ENCODE measurements at places on chromosomes 13 and 19.

DNA sequence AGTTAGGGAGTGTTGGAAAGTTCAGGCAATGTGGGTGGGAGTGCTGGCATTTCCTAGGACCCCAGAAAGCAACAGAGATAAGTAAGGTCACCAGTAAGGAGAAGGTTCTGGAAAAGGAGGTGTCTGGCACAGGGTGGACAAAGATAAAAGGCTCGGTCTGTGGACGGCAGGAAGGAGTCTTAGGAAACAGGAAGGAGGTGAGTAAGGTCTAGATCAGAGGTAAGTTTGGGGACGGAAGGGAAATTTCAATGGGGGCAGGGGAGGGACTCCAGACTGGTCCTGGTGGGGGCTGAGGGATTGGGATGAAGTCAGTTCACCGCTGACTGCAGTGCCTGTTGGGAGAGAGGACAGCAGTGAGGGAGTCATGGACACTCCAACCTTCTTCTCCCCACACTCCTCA is 7.8 kb upstream of the OPA3 start:
- DNase-seq: no peak

- DNase-seq: no peak
Observed at GRCh38 chr13:95503662-95504061, 48.9 kb upstream of the CLDN10 start.

GRCh38 chr19:18023622-18024251 is 15.8 kb downstream of the ARRDC2 start:
- DNase-seq: peak; percentile 75

DNA sequence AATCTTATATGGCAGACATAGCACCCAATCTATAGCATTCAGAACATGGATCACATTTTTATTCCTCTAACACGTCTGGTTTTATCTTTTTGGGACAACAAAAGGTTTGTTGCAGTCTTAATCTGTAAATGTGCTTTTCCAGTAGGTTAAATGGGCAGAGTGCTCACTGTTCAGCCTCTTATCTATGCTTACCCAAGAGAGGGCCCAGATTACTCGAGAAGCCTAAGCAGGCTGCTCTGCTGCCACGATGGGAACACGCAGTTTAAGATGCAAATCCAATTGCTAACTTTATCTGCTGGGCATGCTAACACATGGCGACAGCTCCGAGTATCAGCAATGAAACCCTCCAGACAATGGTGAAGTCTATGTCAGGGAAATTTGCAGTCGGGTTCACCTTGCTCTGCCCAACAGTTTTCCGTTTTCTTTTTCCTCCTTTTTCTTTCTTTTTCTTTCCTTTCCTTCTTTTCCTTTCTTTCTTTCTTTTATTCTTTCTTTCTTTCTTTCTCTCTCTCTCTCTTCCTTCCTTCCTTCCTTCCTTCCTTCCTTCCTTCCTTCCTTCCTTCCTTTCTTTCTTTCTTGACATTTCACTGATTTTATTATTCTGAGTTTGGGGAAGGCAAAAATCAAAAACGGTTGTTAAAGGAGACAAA is 115.3 kb downstream of the RBM26 start:
- no peak for DNase-seq

DNA sequence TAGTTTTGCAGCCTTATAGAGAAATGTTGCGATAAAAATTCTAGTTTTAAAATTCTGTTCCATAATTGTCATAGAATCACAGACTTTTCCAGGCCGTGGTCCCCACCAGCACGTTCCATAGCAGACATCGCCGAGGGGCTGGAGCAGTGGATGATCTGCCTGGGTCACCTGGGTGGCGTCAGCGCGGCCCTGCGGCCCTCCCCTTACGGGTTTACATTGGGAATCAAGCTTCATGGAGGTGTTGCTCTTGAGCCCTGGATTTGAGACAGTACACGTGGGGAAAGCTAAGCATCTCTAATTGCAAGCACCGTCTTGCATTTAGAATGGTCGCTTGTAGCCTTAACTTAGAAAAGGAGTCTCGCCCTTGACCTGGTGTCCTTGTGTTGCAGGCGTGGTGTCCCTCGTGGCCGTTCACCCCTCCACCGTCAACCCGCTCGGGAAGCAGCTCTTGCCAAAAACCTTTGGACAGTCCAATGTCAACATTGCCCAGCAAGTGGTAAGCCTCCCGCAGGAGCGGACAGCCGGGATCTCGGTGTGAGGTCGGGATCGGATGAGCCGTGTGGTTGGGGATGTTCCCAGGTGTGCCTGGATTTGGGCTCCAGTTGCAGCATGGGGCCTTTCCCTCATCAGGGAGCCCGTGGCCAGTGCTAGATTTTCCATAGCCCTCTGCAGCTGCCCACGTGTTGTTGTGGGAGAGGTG is 35.1 kb downstream of the ATP4B start:
- DNase-seq: no peak

- DNase-seq: no peak
Observed at GRCh38 chr13:26021956-26022355, 29.9 kb downstream of the SHISA2 start.

GRCh38 chr13:110331362-110331761 is 24.3 kb downstream of the COL4A2 start:
- no peak for DNase-seq

- no peak for DNase-seq
Observed at GRCh38 chr19:33713194-33713593, 83.5 kb upstream of the KCTD15 start.

DNA sequence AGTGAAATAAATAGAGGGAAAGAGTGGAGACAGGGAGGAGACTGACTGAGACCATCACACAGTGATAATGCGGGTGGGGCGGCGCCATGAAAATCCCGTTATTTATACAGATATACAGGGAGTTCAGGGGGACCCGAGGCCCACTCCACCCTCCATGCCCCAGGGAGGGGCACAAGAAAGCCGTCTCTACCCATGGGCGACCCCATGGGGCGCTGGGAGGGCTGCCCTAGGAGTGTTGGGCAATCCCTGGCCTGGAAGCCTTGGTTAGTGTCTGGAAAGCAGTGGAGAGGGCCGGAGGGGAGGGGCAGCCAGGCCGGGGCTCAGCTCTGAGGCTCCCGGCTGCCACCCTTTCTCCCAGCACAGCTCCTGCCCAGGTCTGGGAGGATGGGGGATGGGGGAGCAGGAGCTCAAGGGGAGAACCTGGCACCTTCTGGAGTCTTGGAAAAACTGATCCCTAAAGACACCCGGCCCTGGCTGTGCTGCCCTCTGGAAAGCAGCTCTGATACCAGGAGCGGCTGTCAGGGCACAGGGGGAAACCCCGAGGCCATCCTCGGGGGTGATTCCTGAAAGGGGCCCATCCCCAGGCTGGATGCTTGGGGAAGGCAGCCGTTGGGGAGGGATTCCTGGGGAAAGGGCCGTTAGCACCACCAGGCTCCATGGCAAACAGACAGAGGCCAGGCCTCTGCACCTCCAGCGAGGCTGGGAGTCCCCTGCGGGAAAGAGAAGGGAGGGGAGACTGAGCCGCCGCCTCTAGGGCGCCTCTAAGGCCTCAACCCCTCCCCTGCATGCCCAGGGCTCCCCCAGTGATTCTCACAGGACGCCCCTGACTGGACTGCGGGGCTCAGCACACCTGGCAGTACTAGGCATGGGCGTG is 3.0 kb upstream of the PRKD2 start:
- DNase-seq: no peak

DNA sequence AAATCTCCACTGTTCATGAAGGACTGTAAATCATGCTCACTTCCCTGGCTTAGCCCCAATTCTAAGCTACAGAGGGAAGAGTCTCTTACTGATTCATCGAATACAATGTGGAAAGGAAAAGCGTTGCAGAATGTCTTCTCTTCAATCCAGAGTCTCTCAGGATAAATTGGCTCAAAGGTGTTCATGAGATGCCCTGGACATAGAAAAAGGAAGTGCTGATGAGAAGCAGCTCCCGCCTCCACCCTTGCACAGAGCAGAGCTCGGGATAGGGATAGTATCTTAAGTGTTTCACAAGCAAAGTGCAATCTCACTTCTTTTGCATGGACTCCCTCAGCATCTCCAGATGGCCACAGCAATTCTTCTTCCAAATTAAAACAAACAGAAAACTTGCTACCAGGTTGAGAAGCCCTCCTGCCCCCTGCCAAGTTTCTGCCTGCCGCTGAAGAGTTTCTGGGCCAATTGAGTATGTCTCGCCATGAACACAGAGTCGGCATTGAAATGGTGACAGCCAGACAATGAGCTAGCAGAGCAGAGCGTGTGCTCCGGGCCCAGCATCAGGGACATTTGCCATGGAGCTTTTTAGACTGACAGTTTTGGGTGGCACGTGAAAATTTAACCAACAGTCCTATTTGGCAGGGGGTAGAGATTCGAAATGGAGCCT is 85.7 kb downstream of the C13orf42 start:
- DNase-seq: no peak

GRCh38 chr13:113454936-113455335 is 1.6 kb upstream of the ADPRHL1 start:
- DNase-seq: no peak

GRCh38 chr13:24660023-24660741 is 20.0 kb upstream of the ATP12A start:
- no peak for DNase-seq

GRCh38 chr13:26494571-26495195 is 62.8 kb upstream of the WASF3 start:
- no peak for DNase-seq

DNA sequence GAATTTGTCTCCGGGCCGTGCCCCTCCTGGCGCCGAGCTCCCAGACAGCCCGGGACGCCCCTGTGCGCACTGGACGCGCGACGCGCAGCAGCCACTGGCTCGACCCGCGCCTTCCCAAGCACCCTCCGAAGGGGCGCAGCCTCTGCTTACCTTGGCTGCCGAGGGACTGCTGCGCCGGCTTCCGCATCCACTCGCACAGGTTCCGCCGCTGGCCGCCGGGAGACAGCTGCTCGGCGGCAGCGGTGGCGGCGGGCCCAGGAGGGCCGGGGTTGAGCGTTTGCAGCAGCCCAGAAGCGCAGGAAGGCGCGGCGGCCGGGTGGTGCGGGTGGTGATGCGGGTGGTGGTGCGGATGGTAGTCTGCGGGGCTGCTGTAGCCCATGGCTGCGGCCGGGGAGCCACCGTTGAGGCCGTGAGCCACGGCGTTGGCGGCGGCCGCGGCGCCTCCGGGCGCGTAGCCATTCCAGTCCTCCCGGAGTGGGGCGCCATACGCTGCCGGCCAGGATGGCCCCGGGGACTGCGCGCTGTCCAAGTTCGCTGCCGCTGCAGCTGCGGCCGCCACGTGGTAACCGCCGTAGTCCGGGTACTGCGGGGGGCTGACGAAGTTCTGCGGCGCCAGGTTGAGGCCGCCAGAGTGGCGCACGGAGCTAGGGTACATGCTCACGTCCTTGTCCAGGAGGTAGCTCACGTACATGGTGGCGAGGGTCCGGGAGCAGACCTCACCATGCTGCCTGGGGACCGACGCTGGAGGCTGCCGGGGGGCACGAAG is 616 bp downstream of the CDX2 start:
- no peak for DNase-seq

GRCh38 chr13:107736731-107737130 is 478.6 kb downstream of the LIG4 start:
- no peak for DNase-seq

GRCh38 chr13:59566561-59566960 is 597.2 kb downstream of the DIAPH3 start:
- DNase-seq: no peak

- DNase-seq: no peak
Observed at GRCh38 chr19:21326169-21326568, 3.0 kb downstream of the ZNF708 start.

DNA sequence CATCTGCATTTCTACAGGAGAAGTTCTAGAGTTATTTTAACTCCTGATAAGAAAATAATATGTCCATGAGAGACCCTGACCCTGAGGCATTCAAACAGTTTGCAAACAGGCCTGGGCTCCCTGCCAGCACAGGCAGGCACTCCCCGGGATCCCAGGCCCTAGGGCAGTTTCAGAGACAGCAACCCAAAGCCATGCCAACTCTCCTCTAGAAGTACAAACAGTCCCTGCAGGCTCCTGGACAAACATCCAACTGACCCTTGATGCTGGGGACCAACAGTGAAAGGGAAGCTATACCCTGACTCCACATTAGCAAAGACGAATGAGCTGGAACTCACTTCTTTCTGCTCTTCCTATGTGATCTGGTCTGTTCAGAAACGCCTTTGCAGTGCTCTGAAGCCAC is 44.8 kb downstream of the CCDC70 start:
- DNase-seq: no peak

- DNase-seq: no peak
Observed at GRCh38 chr19:39154629-39155100, 29.1 kb downstream of the PAK4 start.

GRCh38 chr19:39943586-39943985 is 9.2 kb upstream of the FCGBP start:
- no peak for DNase-seq

DNA sequence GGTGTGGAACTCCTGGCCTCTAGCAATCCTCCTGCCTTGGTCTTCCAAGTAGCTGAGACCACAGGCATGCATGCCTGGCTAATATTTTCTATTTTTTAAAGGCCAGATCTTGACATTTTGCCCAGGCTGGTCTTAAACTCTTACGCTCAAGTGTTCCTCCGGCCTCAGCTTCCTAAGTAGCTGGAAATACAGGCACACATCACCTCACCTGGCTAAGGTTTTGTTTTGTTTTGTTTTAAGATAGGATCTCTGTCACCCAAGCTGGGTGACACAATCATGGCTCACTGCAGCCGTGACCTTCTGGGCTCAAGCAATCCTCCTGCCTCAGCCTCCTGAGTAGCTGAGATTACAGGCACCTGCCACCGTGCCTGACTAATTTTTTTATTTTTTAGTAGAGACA is 5.5 kb upstream of the RLN3 start:
- no peak for DNase-seq

GRCh38 chr13:33367926-33368325 is 82.4 kb upstream of the STARD13 start:
- no peak for DNase-seq

GRCh38 chr19:23394511-23394910 is 760 bp downstream of the ZNF91 start:
- no peak for DNase-seq

DNA sequence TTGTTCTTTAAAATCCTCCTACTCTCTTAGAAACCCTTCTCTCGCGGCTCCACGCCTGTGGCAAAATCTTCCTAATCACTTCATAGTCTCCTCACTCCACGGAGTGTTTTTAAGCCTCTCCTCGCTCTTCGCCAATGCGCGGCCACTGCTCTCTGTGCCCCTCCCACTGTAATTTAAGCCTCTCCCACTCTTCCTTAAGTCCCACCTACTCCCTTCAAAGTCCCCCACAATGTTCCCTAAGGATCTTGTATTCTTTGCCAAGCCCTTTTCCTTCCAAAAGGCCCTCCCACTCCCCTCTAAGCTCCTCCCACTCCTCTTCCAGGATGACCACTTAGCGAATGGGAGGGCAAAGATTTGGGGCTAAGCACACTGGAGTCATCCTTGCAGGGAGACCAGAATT is 1.3 kb downstream of the FIZ1 start:
- DNase-seq: no peak

- DNase-seq: no peak
Observed at GRCh38 chr13:30446126-30446500, 19.6 kb downstream of the HMGB1 start.

All from muscle of arm (tissue), 14 donors.